8988T (cell line): ENCODE measurements at places on chromosomes 6 and 20.

GRCh38 chr20:51541189-51542032 lies 1.1 kb downstream of the NFATC2 start:
- DNase-seq, result no peak

- peak; percentile 61 for DNase-seq
Observed at GRCh38 chr6:133921249-133921859, 31.7 kb upstream of the TBPL1 start.

DNA sequence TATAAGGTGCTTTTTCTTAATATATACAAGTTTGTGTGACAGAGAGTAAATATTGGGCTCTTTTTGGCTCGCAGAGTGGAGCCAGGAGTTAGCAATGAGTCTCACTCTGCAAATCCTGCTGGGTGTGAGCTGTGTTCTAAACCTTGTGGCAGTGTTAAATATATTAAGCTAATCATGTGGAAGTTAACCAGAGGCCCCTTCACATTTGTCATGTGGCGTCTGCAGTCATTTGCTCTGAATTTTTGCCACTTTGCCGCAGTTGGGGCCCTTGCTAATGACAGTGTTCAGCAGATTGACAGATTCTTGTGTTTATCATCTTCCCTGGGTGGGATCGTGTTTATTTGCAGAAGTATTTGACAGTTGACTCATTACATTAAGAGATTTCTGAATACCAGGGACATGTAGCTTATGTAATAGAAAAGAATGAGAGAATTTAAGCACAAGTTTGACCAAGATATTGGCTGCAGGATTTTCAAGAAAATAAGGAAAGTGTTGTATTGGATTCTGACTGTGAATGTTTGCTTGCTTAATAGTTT lies 37.9 kb downstream of the SPATA2 start:
- no peak for DNase-seq

GRCh38 chr20:4519534-4519933 lies 202.2 kb upstream of the PRND start:
- DNase-seq, result peak; percentile 23

- DNase-seq, result no peak
Observed at GRCh38 chr6:34562861-34563512, 6.9 kb upstream of the SPDEF start.

DNA sequence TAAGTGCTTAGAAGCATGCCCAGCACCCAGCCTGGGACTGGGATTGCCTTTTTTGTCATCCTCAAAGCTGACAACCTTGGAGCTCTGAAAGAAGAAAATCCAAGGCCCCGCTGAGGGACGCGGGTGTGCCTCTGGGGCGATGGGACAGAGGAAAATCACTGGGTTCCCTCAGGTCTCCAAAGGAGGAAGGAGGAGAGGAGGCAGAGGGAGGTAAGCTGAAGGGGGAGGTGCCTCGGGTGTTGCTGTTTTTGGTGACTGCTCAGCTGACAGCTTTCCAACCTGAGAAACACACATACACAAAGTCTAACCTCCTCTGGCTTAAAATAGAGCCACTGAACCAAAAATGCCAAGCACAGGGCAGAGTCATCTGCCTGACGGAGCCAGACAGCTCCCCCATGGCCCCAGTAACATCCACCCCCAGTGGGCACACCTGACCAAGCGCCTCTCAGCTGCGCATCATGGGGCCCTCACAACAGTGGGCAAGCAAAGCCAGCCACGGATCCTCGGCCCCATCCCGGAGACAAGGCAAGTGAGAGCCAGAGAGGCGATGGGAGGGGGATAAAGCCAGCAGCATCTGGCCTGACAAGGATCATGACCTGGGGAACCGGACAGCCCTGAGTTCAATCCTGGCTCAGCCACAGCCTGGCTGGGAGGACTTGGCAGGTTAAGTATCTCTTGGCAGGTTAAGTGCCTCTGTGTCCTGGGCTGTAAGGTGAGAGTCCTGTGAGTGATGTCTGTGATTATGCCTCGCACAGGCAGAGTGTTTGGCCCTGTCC lies 3.2 kb upstream of the KCNK15 start:
- no peak for DNase-seq

DNA sequence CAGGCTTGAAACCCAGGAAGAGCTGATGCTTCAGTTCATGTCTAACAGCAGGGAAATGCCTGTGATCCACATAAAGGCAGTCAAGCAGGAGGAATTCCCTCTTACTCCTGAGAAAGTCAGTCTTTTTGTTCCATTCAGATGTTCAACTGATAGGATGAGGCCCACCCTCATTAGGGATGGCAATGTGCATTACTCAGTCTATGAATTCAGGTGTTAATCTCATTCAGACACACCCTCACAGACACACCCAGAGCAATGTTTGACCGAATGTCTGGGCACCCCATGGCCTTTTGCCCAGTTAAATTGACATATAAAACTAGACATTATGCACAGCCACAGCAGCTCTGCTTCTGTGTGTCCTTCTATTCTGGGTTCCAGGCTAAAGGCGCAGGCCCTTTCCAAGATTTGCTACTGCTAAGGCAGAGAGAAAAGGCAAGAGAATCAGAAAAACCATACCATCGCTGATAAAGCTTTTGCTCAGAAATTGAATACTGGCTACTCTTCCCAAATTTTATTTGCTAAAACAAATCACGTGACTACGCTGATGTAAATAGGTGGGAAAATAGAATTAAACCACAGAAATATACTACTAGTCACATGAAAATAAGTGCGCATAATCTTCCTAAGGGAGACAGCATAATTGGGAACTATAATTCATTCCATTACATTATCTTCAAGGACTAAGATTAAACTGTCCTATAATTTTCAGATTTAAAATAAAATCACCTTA lies 625.0 kb upstream of the MAN1A1 start:
- no peak for DNase-seq

GRCh38 chr6:38269461-38270172 lies 370.1 kb downstream of the BTBD9 start:
- no peak for DNase-seq

DNA sequence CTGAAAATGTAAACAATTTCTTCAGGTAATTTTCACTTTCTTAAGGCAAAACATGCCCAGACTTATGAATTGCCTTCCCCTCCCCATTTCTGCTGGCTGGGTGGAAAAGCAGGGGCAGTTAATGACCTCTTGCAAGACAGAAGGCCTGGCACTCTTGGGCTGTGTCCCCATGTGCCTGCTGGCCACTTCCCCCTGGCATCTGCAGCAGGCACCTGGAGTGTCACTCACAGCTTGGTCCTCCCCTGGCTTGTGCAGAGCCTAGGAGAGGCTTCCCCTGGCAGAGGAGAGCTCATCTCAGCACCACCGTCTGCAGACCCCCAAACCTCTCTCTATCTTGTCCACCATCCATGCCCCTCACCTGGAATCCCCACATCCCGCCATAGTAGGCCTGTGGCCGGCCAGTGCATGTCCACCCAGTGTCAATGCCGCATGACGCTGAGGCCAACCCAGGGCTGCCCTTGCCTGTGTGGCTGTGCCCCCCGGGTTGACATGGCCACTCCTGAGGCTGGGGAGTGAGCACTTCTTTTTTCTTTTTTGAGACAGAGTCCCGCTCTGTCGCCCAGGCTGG lies 83.5 kb upstream of the SLC22A23 start:
- DNase-seq, result no peak

- no peak for DNase-seq
Observed at GRCh38 chr20:62978561-62978943, 26.0 kb downstream of the SLC17A9 start.

- no peak for DNase-seq
Observed at GRCh38 chr20:9322661-9323060, 191.7 kb upstream of the LAMP5 start.

- DNase-seq, result no peak
Observed at GRCh38 chr20:44641325-44641724, 10.2 kb downstream of the ADA start.

DNA sequence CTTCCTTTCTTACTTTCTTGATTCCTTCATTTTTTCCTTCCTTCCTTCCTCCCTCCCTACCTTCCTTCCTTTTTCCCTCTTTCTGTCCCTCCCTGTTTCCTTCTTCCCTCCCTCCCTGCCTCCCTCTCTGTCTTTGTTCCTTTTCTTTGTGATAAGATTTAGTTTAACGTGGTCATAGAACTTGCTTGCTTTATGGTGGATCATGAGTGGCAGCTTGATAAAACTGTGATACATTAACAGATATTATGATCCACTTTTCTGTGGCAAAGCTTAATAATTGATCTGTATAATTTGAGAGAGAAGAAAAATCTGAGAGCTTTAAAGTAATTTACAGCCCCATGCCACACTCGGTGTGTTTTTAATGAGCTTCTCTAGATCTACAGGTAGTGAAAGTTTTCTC lies 280.5 kb downstream of the RNF144B start:
- no peak for DNase-seq

DNA sequence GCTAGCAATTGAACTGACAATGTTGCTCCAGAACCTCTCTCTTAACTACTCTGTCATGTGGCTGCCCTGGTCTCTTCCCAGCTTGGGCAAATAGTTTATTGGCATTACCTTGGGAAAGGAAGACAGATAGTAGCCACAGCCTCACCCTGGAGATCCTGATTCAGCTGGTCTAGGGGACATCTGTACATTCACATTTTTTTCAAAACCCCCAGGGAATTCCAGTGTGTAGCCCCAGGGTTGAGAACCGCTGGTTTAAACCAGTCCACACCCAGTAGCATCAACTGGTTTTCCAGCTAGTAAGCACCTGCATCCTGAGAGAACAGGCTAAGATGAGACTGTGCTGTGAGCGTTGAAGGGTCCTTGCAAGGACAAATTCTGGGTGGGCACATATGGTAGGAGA lies 9.6 kb downstream of the SCUBE3 start:
- no peak for DNase-seq

DNA sequence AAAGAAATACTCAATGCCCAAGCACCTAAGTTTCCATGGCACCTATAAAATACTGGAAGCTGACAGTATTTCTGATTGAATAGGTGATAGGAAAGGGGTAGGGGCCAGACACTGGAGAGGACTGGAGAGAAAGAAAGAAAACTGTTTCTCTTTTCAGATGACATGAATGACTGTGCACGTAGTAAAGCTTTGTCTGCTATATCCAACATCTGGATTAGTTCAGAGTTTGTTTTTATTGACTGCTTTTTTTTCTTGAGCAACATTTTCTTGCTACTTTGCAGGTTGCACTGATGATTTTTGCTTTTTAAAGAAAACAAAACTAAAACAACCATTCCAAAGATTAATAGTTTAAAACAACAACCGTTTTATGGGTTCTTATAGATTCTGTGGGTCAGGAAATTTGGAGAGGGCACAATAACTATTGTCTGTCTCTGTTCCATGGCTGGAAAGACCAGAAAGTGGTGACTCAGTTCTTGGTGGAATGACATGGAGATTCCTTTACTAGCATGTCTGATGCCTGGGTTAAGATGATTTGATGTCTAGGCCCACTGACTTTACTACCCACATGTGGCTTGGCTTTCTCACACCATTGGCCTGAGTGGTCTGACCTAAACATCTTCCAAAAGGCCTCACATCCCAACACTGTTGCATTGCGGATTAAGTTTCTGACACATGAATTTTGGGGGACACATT lies 12.2 kb upstream of the LRP11 start:
- no peak for DNase-seq

GRCh38 chr6:17169291-17169690 lies 67.4 kb downstream of the STMND1 start:
- no peak for DNase-seq

DNA sequence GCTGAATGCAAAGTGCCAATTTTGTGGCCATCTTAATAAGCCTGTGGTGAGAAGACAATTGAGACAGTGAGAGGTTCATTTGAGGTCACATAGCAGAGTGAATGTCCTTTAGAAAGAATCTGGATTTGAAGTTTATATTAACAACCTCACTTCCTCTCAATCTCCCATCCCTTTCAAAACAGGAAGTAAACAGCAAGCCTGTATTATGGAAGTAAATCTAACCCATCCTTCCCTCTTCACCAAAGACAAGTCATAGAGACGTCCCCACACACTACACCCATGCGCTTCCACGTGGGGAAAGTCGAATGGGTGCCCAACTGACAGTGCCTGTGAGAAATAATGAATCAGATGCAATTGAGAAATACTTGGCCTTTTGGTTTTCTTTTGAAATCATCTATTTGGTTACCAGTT lies 28.8 kb upstream of the CCND3 start:
- no peak for DNase-seq

- no peak for DNase-seq
Observed at GRCh38 chr6:82521861-82522260, 158.2 kb downstream of the TPBG start.

- no peak for DNase-seq
Observed at GRCh38 chr6:50093938-50094272, 44.2 kb upstream of the DEFB112 start.
